Naive thymus-derived CD4-positive, alpha-beta T cell (primary cell): ENCODE measurements at places on chromosomes 7 and 10. TPM values are rescaled to one million over a fixed set of nuclear protein-coding genes. Genes with fewer than 3 reads are reported as not detected.
A peak's percentile ranks its signal among the peaks of the same experiment; 100 is the strongest.

Gene RNF32
- total RNA-seq: 2.1 and 4.1 TPM in 2 replicates

- H3K36me3 ChIP-seq: no peaks in the 10 kb centered on the region
- no peak overlapping the region for H3K27ac ChIP-seq
- no peak overlapping the region for H3K4me3 ChIP-seq
Measured at GRCh38 chr7:4190010-4190981, 491.8 kb upstream of the FOXK1 start.

DNA sequence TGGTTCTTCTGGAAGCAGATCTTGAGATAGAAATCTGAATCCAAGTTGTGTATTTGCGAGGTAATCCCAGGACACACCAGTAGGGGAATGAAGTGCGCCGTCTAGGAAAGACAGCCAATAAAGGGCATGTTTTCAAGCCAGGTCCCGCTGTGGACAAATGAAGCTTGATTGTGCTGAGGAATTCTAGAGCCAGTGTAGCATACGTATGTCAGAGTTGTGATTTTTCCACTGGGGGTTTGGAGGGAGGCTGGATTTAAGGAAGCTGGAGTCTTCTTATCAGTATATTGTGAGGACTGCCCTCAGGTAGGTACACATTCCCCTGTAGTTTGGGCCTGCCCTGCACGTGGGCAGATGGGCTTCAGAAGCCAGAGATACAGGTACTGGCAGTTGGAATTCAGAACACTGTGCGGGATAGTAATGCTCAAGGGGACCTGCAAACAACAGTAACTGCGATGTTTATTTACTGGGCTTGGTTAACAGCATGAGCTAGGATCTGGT, 50.9 kb downstream of the GALNT11 start:
- no peaks in the 10 kb centered on the region for H3K27me3 ChIP-seq
- DNase-seq: no peak
- H3K27ac ChIP-seq: no peak overlapping the region
- H3K4me3 ChIP-seq: no peak overlapping the region

- no peaks in the 10 kb centered on the region for H3K27me3 ChIP-seq
- peak overlapping the region; percentile 46 for H3K4me3 ChIP-seq
- peaks cover 19% of the 10 kb centered on the region for H3K4me1 ChIP-seq
- H3K36me3 ChIP-seq: no peaks in the 10 kb centered on the region
- no peak for DNase-seq
Measured at GRCh38 chr10:6140965-6141295, 52.1 kb downstream of the RBM17 start.

Gene IGFBP1
- not detected for total RNA-seq

DNA sequence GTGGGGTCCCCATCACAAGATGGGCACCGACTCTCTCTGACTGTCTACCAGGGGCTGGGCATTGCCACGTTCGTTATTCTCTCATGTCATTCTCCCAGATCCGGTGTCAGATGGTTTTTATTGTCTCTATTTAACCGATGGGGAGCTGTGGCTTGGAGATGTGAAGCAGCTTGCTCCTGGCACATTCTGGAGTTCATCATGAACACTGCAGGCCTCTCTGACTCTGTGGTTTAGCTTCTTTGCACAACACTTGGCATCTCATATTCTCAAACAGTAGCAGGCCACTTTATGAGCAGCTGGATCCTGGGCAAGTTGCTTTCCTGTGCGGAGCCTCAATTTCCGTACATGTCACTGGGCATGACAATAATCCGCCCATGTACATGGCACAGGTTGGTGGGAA, 119.9 kb downstream of the LRRC18 start:
- no peaks in the 10 kb centered on the region for H3K27me3 ChIP-seq
- no peaks in the 10 kb centered on the region for H3K4me1 ChIP-seq

Gene MOGAT3
- total RNA-seq: not detected

Gene UPP1
- total RNA-seq: 143 TPM

DNA sequence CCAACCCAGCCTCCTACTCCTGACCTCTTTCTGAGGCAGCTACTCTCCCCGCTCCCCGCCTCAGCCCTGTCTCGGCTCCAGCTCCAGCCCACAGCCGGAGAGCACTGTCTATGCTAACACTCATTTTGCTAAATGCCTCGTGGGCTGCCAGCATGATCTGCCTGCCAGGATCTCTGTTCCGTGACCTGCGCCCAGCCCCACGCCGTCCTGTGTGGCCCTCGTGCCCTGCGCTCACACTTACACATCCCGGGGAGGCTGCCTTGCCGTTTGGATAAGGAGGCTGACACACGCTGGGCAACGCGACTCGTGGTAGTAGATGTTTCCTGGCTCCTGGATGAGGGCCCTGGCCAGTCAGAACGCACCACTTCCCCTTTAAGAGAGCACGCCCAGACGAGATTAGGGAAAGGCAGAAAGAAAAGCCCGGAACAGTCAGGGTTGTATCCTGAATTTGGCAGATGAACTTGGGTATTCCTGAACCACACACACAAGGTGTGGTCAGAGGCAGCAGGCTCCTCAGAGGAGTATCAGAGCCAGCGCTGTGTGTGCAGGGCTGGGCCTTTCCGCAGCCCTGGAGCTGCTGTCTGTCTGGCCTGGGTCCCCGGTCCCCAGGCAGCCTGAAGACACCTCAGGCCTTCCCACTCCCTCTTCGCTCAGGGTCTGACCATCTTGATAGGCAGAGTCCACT, 97.7 kb upstream of the EFCAB10 start:
- no peaks in the 10 kb centered on the region for H3K36me3 ChIP-seq
- peak overlapping the region; percentile 30 for H3K4me3 ChIP-seq
- DNase-seq: peak; percentile 26
- peak overlapping the region; percentile 59 for H3K27ac ChIP-seq
- H3K4me1 ChIP-seq: peaks cover 41% of the 10 kb centered on the region

Gene STAG3
- 21.1 and 24.6 TPM in 2 replicates for total RNA-seq

GRCh38 chr7:149713731-149714068, 59.7 kb downstream of the ZNF467 start:
- no peak for DNase-seq
- H3K4me1 ChIP-seq: peaks cover 10% of the 10 kb centered on the region
- peak overlapping the region; percentile 61 for H3K27ac ChIP-seq
- peaks cover 1% of the 10 kb centered on the region for H3K36me3 ChIP-seq
- H3K27me3 ChIP-seq: no peaks in the 10 kb centered on the region
- H3K4me3 ChIP-seq: peak overlapping the region; percentile 75

- no peak for DNase-seq
- no peak overlapping the region for H3K27ac ChIP-seq
- no peaks in the 10 kb centered on the region for H3K36me3 ChIP-seq
- peaks cover 3% of the 10 kb centered on the region for H3K27me3 ChIP-seq
- H3K4me1 ChIP-seq: peaks cover 8% of the 10 kb centered on the region
Measured at GRCh38 chr7:28410628-28411531, 1.4 kb upstream of the CREB5 start.

DNA sequence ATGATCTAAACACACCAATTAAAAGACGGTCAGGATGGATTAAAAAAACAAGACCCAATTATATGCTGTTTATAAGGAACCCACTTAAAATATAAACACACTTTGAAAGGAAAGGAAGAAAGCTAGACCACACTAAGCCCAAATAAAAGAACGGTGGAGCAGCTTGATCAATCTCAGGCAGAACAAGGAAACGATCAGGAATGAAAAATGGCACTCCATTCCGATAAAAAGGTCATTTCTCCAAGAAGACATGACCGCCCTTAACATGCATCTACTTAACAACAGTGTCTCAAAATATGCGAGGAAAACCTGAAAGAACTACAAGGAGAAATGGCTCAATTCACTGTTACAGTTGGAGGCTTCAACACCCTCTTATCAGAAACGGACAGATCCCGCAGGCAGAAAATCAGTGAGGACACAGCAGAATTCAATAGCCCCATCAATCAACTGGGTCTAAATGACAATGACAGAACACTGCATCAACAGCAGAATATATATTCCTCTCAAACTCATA, 210.0 kb downstream of the MAD1L1 start:
- H3K4me3 ChIP-seq: no peak overlapping the region
- H3K4me1 ChIP-seq: no peaks in the 10 kb centered on the region
- no peaks in the 10 kb centered on the region for H3K27me3 ChIP-seq
- H3K27ac ChIP-seq: no peak overlapping the region

DNA sequence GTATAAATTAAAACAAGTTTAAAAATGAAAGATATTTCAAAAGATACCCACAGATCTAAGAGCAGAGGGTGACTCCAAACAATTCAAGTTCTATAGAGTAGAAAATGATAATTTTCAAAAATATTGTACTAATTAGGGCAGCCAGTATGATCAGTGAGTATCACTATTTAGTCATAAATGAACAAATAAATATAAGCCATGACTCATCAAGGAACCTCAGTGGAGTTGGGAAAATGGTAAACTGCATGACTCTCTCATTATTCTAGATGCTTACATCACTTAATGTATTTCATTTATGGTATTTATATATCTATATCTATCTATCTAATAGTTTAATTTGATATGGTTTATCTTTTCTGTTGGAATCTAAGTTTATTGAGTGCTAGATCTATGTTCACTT, 94.3 kb downstream of the THSD7A start:
- H3K4me1 ChIP-seq: no peaks in the 10 kb centered on the region
- H3K27ac ChIP-seq: no peak overlapping the region
- no peak for DNase-seq
- H3K4me3 ChIP-seq: no peak overlapping the region

Gene SHH
- total RNA-seq: not detected in 2 replicates

DNA sequence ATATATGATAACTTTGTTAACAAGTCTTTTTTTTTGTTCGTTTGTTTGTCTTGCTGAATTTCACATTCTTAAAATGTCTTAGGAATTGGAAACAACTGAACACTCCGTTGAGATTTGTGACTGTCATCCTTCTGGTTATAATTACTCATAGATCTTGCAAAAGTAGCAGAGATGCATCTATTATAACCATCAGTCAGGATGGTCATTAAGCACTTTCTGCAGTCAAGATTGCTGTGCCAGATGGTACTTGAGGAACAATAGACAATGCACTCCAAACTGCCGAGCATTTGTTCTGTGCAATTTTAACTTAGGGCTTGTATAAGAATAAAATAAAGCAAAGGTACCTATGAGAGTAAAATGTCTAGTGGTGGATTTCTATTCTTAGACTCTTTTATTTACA, 710.1 kb upstream of the KCND2 start:
- H3K36me3 ChIP-seq: no peaks in the 10 kb centered on the region
- H3K27ac ChIP-seq: no peak overlapping the region
- H3K4me1 ChIP-seq: no peaks in the 10 kb centered on the region
- no peak for DNase-seq

Gene STYXL1
- total RNA-seq: 31.7 and 32.5 TPM in 2 replicates

Gene KCNMA1
- total RNA-seq: 0.10 TPM in 1 of 2 replicates, not detected in the other

Gene GHRHR
- total RNA-seq: not detected

Gene MEOX2
- not detected for total RNA-seq

- H3K4me1 ChIP-seq: no peaks in the 10 kb centered on the region
- DNase-seq: no peak
- H3K36me3 ChIP-seq: no peaks in the 10 kb centered on the region
- H3K27me3 ChIP-seq: no peaks in the 10 kb centered on the region
- H3K4me3 ChIP-seq: no peak overlapping the region
Measured at GRCh38 chr7:79923953-79924352, 210.7 kb upstream of the GNAI1 start.

DNA sequence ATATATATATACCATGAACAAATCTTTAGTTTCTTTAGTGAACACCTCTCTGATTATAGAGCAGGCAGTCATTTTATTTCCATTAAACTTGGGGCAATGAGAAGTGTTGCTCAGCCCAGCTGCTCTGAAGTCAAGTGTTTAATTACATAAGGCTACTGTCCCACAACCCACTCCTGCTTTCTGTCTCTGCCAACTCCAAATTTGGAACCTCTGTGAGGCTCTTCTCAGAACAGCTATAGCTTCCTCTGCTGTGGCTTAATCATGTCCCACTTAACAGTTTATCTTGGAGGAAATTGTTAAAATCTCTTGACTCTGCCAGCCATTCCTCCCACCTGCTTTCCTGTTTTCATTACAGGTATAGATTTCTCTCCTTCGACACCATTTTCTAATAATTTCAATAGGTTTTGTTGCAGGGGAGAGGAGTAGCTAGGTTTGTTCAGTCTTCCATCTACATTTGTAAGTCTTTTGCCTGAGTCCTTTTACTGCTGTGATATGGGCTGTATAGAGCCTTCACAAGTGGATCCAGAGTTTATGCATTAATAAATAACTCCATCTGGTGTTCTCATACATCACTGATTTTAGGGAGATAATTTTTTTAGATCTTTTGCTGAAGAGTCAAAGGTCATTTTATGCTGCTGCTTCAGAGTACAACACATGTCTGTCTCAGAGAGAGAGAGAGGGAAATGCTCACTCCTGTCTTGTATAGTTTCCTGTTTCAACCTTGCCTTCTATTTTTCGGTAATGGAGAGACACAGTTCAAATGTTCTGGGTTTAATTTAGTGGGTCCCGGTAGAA, 170.4 kb downstream of the WNT2 start:
- H3K4me3 ChIP-seq: no peak overlapping the region
- no peaks in the 10 kb centered on the region for H3K4me1 ChIP-seq
- no peaks in the 10 kb centered on the region for H3K36me3 ChIP-seq
- DNase-seq: no peak

- no peaks in the 10 kb centered on the region for H3K27me3 ChIP-seq
- no peak overlapping the region for H3K27ac ChIP-seq
- H3K4me3 ChIP-seq: peak overlapping the region; percentile 6
- peaks cover 35% of the 10 kb centered on the region for H3K4me1 ChIP-seq
Measured at GRCh38 chr7:17144322-17144721, 154.1 kb upstream of the AHR start.

GRCh38 chr7:141928845-141929195, 12.6 kb downstream of the OR9A4 start:
- H3K27me3 ChIP-seq: no peaks in the 10 kb centered on the region
- DNase-seq: no peak
- H3K36me3 ChIP-seq: no peaks in the 10 kb centered on the region
- no peaks in the 10 kb centered on the region for H3K4me1 ChIP-seq
- H3K4me3 ChIP-seq: no peak overlapping the region

- H3K27me3 ChIP-seq: no peaks in the 10 kb centered on the region
- no peaks in the 10 kb centered on the region for H3K4me1 ChIP-seq
- H3K4me3 ChIP-seq: no peak overlapping the region
- DNase-seq: no peak
- no peak overlapping the region for H3K27ac ChIP-seq
Measured at GRCh38 chr10:118115701-118116100, 69.0 kb upstream of the RAB11FIP2 start.

Gene STEAP1B
- not detected for total RNA-seq

DNA sequence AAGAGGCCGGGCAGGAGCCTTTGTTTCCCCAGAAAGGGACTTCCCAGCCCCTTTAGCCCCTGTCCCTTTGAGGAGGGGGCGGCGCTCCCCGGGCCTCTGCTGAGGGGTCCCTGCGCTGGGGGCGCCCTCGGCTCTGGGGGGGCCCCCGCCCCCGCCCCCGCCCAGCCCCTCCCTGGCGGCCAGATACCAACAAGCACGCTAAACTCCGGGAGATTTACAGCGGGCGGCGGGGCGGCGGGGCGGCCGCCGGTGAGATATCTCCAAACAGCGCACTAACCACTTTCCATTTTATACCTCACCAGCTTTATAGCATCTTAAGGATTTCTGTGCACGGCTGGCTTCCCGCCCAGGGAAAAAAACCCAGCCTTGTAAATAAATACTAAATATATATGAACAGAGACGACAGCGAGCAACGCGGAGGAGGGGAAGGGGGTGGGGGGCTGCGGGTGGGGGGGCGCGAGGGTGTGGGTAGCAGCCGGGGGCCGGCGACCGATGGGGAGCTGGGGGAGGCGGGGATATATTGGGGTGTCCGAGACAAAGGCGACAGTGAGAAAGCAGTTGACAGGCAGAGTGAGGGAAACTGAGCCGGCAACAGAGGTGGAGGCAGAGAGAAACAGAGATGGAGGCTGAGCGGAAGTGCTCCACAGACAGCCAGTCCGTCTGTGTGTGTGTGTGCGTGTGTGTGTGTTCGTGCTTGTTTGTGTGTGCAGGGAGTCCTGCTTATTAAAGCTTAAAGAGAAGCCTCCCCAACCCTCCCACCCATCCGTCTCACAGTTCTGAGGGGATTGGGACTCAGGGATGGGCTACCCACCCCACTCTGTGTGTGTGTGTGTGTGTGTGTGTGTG, 85.8 kb downstream of the HIF1AN start:
- no peaks in the 10 kb centered on the region for H3K4me1 ChIP-seq
- peaks cover 10% of the 10 kb centered on the region for H3K27me3 ChIP-seq
- no peak overlapping the region for H3K4me3 ChIP-seq
- no peaks in the 10 kb centered on the region for H3K36me3 ChIP-seq
